ENCODE measurements at places on chromosomes 2 and 18.

DNA sequence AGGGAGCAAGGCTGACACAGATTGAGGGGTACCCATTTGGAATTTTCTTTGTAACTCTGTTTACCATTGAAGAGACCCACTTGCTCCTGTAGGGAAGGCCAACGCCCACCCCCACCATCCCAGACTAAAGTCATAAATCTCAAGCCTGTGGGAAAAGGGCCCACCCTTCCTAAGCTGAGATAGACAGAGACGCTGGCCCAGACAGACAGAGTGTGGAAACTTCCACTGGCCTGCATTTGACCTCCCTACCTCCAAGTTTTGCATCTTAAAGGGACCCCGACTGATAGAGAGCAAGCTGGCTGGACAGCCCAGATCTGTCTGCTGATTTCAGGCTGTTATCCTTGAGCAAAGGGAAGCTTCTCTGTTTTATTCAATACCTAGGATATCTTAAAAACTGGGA, 48.2 kb upstream of the SLC14A2 start:
- DNase-seq, result peak; percentile 41

DNA sequence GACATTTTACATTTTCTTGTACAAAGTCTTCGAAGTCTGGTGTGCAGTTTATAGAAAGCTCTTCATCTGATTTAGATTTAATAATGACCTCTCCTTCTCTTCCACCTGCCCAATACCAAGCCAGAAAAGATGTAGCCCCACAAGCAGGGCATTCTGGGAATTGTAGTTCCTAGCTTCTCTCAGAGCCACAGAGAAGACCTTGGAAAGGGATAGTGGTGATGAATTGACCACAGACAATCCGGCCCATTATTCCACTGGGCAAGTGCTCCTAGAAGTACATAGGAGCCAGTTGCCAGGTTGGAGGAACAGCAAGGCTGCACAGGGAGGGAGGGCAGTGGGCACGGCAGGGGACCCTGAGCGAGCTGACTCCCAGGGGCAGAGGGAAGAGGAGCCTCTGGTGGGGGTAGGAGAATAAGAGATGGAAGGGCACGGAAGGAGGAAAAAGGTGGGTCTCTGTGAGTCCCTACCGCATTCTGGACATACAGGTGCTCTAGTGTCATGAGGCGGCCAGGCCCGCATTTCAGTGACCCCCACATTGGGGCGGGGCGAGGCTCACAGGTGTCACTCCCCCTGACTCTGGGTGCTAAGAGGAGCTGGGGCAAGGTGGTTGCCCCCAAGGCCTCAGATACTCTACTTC, 152.5 kb upstream of the HAAO start:
- no peak for DNase-seq

DNA sequence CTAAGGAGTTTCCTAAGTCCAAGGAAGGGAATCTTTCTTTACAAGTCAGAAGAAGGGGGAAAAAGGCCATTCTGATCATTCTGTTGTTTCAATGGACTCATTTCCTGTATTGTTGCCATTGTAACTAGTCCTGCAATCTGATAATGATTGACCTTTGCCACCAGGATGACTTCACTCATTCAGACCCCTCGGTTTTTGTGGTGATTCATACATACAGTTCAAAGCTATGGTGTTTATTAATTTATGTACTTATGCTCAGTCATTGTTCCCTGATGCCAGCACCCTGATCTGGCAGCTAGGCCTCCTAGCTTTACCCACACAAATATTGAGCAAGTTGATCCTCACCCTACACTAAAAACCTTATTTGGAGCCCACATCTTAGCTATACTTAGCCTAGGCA, 57.6 kb upstream of the ZNF519 start:
- no peak for DNase-seq

DNA sequence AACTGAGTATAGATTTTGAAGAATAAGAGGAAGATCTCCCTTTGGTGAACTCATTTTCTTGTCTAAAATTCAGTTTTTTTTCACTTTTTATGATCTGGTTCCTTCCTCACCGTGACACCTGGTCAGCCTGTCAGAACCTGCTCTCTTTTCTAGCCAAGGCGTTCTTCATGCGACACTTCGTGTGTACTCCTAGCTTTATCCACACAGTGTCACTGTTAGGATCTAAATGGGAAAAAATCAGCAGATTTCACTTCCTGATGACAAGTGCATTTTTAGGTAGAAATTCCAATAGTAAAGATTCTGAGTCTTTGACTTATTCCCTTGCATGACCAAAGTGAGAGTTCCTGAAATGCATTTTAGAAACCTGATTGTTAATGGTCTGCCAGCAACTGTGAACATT, 89.8 kb downstream of the KLHL14 start:
- no peak for DNase-seq

GRCh38 chr18:23798249-23798648, 109.0 kb downstream of the LAMA3 start:
- DNase-seq, result no peak

GRCh38 chr2:151640087-151640486, 94.2 kb downstream of the NEB start:
- DNase-seq, result no peak

DNA sequence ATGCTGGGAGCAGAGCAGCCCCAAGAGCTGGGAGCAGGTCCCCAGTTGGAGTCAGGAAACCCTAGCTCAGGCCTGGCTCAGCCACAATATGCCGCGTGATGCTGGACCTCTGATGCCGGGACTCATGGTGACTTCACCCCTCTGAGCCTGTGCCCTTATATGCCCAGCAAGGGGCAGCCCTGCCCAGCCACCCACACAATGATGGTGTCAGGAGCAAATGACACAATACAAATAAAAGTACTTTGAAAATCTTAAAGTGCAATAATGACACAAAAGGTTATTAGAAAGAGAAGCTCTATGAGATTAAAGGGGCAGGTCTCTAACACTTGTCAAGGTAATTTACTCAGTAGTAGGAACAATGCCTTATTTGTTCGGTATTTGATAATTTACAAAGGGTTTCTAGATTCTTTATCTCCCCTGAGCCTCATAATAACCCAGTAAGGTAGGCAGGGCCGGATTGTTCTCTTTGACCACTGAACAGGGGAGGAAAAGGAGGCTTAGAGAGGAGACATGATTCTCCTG, 18.3 kb upstream of the KIF3C start:
- DNase-seq, result no peak
